ENCODE measurements at places on chromosomes 7 and 10.

GRCh38 chr7:2639695-2640481 lies 8.1 kb downstream of the TTYH3 start:
- no peak for DNase-seq

DNA sequence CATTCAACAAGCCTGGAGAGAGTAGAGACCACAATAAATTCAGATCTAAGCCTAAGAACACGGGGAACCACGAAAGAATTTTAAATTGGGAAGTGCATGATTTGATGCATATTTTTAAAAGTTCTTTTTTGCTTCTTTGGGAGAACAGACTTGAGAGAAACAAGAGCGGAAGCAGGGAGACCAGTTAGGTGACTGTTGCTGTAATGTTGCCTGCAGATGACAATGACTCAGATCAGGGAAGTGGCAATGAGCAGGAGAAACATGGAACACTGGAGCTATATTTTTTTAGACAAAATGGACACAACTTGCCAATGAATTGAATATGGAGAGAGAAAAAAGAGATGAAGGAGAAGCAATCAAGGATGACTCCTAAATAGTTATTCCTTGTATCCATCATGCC lies 125.1 kb downstream of the RAPGEF5 start:
- DNase-seq: no peak

GRCh38 chr10:32299354-32299980 lies 47.5 kb downstream of the EPC1 start:
- no peak for DNase-seq

- peak; percentile 61 for DNase-seq
Observed at GRCh38 chr10:101467286-101467770, 113.4 kb downstream of the BTRC start.

- DNase-seq: no peak
Observed at GRCh38 chr10:114607358-114607998, 50.6 kb downstream of the ABLIM1 start.

DNA sequence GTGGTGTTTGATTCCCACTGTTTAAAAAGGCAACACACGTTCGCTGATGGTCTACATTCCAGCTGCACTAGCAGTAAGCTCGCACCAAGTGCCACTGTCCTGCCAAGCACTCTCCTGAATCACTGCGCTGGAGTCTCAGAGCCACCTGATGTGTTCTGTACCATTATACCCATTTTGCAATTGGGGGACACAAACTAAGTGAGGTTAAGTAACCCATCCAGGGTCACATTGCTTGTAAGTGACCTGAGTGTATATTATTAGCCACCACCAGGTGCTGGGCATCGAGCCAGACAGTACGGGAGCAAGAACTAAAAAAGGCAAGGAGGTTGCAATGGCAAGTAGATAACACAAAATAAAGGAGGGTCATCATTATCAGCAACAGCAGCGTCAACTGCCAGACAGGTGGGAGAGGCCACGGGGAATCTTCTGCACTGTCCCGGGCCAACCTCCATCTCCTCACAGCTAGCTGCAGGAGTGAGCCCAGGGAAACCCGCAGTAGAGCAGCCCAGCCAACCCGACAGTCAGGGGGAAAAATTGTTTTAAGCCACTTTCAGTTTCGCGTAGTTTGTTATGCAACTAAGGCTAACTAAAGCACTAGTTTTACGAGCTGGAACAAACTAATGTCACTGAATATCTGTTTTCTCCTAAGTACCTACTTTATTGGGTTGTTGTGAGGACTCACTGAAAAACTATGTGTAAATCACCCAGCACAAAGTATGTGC lies 712 bp upstream of the CPVL start:
- DNase-seq: peak; percentile 16

- DNase-seq: no peak
Observed at GRCh38 chr7:29884399-29885272, 78.3 kb downstream of the WIPF3 start.

- no peak for DNase-seq
Observed at GRCh38 chr7:49245062-49245461, 320.7 kb downstream of the CDC14C start.

DNA sequence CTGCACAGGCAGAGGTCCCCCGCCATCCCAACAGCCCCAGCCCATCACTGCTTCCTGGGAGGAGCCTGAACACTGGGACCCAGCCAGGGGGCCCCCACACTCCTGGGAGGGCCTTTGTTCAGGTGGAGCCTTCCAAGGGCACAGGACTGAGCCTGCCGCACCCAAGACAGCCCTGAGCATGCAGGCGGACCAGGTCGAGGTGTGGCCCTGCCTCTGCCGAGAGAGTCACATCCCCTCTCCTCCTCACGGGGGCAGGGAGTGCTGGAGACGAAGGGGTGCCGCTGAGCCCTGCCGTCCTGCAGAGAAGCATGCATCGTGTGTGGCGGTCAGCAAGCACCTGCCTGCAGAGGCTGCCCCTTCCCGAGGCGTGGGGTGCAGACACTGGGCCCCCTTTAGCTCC lies 7.3 kb upstream of the MAFK start:
- DNase-seq: no peak

DNA sequence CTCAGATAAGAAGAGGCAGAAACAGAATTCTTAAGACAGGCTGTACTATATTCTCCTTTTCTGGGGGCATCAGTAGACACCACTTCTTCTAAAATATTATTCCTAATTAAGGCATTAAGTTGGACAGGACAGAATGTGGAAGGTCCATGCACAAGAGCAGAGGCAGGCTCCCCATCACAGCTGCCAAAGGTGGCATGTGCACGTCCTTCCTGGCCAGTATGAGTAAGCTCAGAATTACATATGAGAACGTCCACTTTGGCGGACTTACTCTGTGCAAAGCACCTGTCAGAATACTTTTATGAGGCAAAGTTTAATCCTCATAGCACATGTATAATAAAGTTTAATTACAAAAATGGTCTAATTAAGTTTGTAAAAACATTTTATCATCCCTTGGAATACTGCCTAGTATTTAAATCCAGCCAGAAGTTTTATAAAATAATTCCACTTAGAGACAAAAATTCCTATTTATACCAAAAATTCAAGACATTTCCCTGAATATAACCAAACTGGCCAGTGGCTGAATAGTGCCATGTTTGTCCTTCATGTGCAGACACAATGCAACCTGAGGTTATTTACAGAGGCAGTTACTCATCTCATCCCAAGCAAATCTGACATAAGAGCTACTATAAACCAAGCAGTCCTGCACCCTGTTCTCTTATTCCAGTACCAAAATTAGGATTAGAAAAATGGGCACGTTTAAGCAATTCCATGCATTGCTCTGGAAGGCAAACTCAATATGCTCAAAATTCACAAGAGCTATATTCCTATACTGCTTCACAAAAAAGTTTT lies 65.5 kb downstream of the CACUL1 start:
- DNase-seq: no peak

- DNase-seq: no peak
Observed at GRCh38 chr10:7250236-7250635, 160.6 kb downstream of the SFMBT2 start.

DNA sequence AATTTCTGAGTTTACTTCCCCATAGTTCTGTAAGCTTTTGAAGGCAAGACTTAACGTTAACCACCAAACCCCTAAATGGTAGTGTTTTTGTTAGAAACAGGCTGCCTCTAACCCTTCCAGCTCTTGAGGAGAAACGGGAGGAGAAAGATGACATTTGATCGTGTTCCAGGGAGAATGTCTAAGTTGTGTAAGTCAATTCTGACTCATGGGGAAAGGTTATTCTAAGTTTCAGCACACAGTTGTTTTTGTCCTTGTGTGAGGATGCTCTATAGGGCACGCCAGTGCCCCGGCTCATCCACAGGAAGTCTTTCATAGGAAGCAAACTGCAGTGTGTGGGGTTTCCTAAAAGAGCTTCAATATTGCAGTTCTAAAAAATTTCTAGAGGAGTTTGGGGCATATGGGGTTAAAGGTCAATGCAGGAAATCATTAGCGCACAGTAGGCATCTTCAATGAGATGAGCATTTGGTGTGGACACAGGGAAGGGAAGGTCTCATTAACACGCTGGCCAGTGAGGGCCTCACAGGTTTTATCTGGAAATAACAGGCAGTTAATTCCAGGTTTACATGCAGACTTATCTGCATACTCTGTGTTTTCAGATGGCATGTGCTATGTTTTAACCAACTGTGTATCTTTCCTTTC lies 638.2 kb upstream of the IGFBP3 start:
- DNase-seq: no peak

DNA sequence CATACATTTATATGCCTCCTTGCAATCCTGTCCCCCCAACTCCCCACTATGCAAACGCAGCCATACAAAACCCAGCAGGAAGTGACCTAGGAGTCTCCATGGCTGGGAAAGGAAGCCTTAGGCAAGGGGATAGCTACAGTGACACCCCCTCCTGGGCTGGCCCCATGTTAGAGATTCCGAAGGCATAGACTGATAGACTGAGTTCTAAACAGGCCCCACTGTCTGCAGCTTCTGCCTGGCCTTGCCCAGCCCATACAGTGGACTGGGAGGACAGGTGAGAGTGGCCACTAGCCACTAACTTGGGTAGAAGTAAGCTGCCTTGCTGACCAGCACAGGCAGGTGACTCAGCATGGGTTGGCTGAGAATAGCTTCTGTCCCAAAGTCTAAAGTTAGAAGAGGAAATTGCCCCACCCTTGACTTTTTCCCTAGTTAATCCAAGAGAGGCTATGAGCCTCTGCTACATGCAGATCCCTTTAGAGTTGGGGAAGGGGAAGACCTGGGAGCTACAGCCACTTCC lies 106.3 kb downstream of the C10orf105 start:
- DNase-seq: no peak

DNA sequence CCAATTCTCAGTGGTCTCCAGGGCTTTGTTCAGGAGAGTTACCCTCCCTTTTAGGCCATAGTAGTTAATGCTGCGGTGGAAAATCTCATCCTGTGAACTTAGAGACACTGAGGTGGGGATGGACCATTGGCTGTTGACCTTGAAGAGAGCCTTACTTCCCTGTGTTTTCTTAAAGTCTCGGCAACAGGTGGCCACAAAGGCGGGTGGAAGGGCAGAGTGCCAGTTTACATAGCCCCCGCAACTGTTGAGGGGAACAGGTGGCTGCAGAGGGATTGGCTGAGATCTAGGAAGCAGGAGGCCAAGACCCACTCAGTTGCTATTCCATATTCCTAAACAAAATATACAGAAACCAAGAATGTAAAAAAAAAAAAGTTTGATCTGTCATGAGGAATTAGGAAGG lies 160.6 kb downstream of the ST7 start:
- DNase-seq: no peak

GRCh38 chr7:15686295-15686956 lies at the start of gene MEOX2:
Gene MEOX2, minus strand, starts transcription at chr7:15686683. Its CDS starts 281 bp downstream, at chr7:15686402.
- DNase-seq: peak; percentile 7

DNA sequence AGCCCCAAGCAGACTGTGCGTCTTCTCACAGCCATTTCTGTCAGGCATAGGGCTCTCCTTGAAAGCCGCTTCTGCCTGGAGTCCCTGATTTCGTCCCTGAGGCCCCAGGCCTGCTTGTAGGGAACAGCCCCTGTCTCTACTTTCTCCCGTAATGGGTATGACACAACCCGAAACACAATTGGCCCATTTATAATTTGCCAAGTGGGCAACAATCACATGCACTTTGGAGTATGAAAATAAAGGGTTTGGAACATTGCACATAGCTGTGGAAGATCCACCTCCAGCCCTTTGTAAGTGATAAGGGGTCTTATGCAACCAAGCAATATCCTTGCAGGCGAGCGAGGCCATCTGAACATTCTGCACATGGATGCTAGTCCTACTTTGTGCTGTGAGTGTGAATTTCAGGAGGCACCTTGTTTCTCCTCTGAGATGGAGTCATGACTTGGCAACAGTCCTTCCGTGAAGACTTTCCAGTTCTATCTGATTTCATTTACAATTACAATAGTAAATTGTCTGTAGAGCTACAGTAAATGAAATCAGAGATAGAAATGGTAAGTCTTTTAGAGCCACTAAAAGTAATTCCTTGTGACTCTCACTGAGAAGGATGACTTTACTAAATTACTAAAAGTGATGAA lies 141.5 kb downstream of the CUBN start:
- no peak for DNase-seq

- no peak for DNase-seq
Observed at GRCh38 chr10:69549959-69550358, 23.3 kb downstream of the NEUROG3 start.

- DNase-seq: peak; percentile 56
Observed at GRCh38 chr10:122374859-122375678, 561 bp downstream of the PLEKHA1 start.

DNA sequence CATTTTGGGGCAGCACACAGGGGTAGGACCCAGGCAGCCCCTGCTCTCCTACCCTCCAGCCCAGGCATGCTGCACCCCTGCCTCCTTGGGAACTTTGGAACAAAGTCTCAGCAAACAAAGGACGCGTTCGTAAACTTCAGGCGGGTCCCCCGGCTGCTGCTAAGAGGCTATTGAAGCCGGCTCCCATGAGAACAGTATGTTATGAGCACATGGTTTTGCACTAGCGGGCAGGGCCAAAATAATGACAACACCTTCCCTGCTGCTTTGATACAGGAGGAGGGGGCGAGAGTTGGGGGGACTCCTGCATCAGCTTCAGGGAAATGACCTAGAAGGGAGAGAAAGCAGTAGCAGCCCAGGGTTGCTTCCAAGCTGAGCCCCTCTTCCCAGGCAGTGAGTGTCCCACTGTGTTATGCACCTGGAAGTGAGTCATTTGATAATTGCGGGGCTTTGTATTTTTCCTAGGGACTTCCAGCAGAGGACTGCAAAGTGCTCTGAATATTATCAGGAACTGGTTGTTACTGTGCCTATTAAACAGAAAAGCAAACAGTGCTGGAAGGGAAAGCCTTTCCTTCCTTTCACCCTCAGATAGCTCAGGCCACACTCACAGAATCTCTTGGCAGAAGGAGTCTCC lies 6.9 kb downstream of the ITPRIP start:
- DNase-seq: no peak

DNA sequence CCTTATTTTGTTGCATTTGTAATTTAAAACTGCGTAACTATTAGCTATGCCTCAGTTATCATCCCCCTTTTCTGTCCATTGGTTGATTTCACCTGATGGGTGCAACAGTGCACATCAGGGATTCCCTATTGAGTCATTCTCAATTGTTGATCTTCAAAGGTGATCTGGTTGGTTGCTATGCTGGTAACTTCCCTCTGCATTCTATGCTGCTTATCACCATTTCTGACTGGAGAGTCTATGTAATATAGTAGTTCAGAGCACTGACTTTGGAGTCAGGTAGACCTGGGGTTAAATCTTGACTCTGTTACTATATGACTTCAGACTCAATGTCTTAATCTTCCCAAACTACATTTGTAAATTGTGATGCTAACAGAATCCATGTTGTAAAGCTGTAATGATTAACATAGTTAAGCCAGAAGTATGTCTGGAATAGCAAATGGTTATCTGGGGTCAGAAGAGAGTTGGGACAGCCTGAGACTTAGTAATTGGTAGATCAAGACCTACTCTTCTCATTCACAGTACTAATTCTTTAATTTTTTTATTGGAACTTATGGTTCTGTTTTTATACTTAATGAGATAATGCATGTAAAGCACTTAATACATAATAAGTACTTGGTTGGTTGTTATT lies 38.1 kb downstream of the EXOC6 start:
- DNase-seq: no peak
